ENCODE measurements at places on chromosomes 6 and 20. TPM values are rescaled to one million over a fixed set of nuclear protein-coding genes. Genes with fewer than 3 reads are reported as not detected.
A peak's percentile ranks its signal among the peaks of the same experiment; 100 is the strongest.

- no peaks in the 10 kb centered on the region for H3K36me3 ChIP-seq
- no peak for DNase-seq
- no peak overlapping the region for H3K4me3 ChIP-seq
- no peaks in the 10 kb centered on the region for H3K4me1 ChIP-seq
- no peaks in the 10 kb centered on the region for H3K27me3 ChIP-seq
Observed at GRCh38 chr20:10790013-10790412, 116.2 kb upstream of the JAG1 start.

GRCh38 chr20:3068986-3069900 is 2.2 kb upstream of the OXT start:
- no peak overlapping the region for H3K27ac ChIP-seq
- H3K4me3 ChIP-seq = no peak overlapping the region
- peaks cover 20% of the 10 kb centered on the region for H3K27me3 ChIP-seq
- peak; percentile 86 for DNase-seq

- no peak overlapping the region for H3K4me3 ChIP-seq
- DNase-seq = no peak
- H3K27me3 ChIP-seq = no peaks in the 10 kb centered on the region
- H3K27ac ChIP-seq = peak overlapping the region; percentile 0
Observed at GRCh38 chr6:56572788-56573471, 69.8 kb downstream of the DST start.

GRCh38 chr6:128572294-128572693 is 51.9 kb upstream of the PTPRK start:
- no peaks in the 10 kb centered on the region for H3K27me3 ChIP-seq
- H3K4me1 ChIP-seq = peaks cover 28% of the 10 kb centered on the region
- H3K36me3 ChIP-seq = no peaks in the 10 kb centered on the region
- no peak overlapping the region for H3K4me3 ChIP-seq

The ZBTB24 gene
- 8.7 TPM for total RNA-seq
